Prostate gland (tissue), 2 donors: ENCODE measurements at places on chromosomes 1 and 21.

GRCh38 chr1:154881820-154882535 is 11.9 kb upstream of the KCNN3 start:
- DNase-seq = no peak

DNA sequence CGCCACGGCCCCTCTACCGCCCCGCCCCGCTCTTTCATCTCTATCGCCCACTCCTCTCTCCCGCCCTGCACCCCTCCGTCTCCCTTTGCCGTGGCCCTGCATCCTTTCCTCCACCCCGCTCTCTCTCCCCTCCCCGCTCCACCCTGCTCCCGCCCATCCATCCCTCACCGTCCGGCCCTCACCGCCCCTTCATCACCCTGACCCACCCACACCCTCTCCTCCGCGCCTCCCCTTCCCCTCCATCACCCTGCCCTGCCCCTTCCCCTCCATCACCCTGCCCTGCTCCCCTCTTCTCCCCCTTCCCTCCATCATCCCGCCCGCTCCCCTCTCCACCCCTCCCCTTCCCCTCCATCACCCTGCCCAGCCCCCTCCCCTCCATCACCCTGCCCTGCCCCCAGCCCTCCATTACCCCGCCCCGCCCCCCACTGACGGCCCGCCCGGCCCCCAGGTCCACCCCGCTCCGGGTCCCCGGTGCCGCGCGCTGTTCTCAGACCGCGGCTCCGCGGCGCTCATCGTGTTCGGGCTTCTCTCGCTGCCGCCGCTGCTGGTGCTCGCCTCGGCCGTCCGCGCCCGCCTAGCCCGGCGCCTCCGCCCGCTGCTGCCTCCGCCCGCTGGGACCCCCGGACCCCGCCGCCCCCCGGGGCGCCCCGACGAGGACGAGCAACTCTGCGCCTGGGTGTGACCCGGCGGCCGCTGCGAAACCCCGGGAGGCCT is 6.2 kb upstream of the ANKRD65 start:
- DNase-seq = no peak

DNA sequence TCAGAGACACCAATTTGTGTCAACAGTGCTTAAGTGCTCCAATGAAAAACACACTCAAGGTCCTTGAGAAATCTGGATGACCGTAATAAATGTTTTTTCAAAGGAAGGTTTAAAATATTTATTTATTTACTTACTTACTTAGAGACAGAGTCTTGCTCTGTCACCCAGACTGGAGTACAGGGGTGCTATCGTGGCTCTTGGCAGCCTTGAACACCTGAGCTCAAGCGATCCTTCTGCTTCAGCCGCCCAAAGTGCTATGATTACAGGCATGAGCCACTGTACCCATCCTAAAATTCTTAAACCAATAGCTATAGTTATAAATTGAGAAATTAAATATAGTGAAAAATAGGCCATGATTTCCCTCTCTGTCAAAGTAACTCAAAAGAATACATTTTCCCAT is 17.3 kb upstream of the ERICH3 start:
- no peak for DNase-seq

DNA sequence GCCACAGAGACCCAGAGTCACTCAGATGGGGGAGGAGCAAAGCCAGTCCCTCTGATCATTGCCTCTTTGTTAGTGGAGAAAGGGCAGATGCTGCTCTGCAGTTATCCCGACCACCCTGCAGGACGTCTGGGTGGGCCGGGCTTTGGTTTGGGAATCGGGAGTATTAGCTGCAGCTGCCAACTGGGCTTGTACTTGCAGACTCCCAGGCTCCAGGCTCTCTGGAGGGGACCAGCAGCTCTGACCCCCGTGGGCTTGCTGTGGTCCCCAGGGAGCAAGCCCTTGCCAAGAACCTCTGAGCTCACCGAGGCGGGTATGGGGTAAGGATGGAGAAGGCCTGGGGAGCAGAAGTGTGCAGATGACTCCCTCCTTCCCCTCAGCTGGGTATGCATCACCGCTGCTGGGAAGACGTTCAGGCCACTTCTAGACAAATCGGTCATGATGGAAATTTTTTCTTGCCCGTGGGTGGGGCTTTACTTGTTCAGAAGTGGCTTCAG is 21.6 kb downstream of the MAPKAPK2 start:
- no peak for DNase-seq

DNA sequence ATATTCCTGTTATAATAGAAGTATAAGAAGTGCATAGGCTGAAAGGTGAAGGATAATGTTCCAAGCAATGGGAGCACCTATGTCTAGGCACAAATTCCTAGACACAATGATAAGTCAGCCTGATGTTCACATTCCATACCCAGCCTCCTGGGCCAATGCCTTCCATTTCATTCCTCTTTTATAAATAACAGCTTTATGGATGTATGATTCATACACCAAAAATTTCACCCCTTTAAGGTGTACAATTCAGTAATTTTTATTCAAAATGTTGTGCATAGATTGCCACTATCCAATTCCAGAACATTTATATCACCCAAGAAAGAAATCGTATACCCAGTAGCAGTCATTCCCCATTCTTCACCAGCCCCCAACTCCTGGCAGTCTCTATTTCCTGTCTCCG is 118.8 kb downstream of the BRINP2 start:
- no peak for DNase-seq

GRCh38 chr1:145720878-145721671 is 1.8 kb downstream of the CD160 start:
- DNase-seq = peak; percentile 37

GRCh38 chr1:215568299-215568692 is 1.2 kb downstream of the KCTD3 start:
- DNase-seq = peak; percentile 53
